Right atrium auricular region (tissue), 2 donors: ENCODE measurements at places on chromosomes 16 and 17. TPM values are rescaled to one million over a fixed set of nuclear protein-coding genes. Genes with fewer than 3 reads are reported as not detected.

Gene TMEM186
- total RNA-seq, result 7.6 TPM

Gene UTS2R
- 0.44 TPM for total RNA-seq

Gene WFDC1
- 0.59 TPM for total RNA-seq

Gene CHMP1A
- total RNA-seq, result 39.0 TPM

Gene SLFN5
- total RNA-seq, result 12.9 TPM

Gene CDRT15L2
- not detected for total RNA-seq

DNA sequence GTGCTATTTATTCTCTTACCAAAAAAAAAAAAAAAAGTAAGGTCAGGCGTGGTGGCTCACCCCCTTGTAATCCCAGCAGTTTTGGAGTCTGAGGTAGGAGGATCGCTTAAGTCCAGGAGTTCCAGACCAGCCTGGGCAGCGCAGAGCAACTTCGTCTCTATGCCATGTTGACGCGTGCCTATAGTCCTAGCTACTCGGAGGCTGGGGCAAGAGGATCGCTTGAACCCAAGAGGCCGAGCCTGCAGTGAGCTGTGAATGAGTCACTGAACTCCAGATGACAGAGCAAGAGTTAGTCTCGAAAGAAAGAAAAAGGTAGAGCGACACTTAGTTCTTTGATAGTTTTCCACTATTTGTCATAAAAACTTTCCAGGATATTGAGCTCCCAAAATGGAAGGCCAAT lies 1.4 kb upstream of the TENT4B start:
- DNase-seq, result no peak

- DNase-seq, result no peak
Measured at GRCh38 chr17:19652595-19652994, 4.0 kb downstream of the ALDH3A2 start.

GRCh38 chr16:17238285-17239028 lies 232.3 kb downstream of the XYLT1 start:
- DNase-seq, result no peak

DNA sequence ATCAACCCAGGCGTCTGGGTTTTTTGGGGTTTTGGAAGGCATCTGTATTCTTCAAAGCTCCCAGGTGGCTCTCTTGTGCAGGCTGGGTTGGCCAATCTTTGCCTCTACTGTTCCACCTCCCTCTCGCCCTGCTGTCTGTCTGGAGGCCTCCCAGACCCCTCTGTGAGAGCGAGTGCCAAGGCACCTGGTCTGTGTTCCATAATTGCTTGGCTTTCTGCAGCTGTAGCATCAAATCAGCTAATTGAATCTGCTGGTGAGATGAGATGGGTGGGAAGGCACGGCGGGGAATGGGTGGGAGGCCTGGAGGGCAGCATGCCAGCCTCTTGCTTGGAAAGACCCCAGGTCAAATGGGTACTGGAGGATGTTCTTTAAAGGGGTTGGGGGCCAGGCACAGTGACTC lies 52.5 kb upstream of the CLEC19A start:
- DNase-seq, result no peak

DNA sequence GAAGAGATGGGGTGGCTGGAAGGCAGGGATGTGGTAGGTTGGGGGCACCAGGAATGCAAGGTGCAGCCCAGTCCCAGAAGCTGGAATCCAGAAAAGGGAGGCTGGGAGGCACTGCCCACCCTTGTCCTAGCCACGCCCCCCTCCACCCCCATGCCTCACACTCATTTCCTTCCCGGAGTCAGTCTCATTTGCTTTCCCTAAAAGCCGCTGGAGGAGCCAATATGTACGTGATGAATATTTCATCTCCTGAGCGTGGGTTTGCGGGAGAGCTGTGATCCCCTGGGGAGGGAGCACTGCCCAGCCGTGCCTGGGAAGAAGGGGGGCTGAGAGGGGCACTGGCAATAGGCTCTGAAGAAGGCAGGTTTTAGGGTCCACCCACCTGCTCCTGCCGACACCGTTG lies 124.5 kb upstream of the LHX1 start:
- DNase-seq, result no peak

DNA sequence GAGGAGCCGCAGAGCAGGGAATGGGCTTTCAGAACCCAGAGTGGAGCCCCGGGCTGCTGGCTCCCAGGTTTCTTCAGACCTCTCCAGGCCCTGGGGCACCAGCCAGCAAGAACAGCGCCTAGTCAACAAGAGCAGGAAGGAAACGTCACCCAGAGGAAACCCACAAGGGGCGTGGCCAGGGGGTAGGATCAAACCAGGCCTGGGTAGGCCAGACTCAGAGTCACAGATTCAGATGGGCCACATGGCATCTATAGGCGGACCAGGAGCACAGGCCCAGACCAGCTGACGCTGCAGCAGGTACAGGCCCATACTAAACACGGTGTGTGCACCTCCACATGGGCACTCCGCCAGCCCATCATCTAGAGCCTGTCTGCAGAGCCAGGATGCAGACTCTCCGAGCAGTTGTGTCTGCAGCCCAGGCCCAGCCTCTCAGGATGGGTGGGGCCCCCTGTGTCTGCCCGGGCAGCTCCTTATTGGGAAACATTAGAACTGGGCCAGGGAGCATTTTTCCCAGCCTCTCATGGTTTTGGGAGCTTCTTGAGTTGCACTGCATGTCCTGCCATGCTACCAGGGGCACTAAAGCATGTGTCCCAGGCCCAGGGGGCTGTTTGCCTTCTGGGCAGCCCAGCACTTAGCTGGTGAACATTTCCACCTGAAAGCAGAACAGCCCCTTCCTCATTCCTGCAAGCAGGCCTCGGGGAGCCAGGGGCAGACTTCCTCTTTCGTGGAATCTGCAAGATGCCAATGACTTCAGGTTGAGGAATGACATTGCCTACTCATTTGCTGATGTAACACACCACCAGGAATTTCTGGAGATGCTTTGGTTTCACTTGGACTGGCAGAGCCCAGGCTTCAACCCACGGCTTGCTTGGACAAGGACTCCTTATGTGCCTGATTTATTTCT lies at the start of gene NLRP1:
TSS of gene NLRP1 (minus strand) at position 127 of the 904 bp plus-strand sequence. CDS start 552 bp downstream, outside the sequence.
- DNase-seq, result peak; percentile 97

GRCh38 chr17:41284546-41284945 lies 9.0 kb downstream of the KRTAP9-7 start:
- DNase-seq, result no peak

DNA sequence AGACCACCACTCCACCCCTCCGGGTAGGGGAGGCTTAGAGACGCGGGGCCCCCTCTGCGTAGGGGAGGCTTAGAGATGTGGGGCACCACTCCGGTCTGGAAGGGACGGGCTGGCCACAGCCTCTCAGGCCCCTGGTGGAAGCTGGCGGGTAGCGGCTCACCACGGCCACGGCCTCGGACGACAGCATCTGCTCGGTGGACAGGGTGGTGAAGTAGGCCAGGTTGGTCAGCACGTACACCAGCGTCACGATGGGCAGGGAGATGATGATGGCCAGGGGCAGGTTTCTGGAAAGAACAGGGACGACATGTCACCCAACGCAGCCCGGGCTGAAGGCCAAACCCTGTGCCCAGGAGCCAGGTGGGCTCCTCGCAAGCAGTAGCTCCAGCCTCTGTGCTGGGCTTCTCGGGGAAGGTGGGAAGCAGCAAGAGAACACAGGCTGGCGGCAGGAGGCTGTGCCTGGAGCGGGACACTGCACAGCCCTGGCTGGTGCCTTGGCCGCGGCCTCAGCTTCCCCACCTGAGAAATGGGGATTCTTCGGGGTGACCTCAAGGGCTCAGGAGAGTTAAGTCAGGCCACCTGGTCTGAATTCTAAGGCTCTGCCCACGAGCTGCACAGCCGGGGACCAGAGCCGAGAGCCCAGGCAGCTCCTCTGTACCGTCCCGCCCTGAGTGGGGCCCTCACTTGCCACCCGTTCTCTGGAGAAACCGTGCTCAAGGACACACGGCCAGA lies 29.6 kb downstream of the SLC7A5 start:
- DNase-seq, result no peak

DNA sequence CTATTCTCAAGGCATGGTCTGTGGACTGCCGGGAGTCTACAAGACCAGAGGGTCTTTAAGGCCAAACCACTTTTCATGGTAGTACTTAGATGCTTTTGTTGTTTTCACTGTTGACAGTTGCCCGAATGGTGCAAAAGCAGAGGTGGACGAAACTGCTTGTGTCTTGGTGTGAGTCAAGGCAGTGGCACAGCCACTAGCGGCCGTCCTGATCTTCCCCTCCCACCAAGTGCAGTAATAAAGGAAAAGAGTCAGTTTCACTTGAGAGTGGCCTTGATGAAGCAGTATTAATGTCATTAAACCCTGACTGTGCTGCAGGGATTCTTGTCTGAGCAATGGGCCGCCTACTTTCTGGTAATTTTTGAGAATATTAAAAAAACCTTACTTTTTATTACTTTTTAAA lies 109.1 kb downstream of the PRKCA start:
- DNase-seq, result no peak

DNA sequence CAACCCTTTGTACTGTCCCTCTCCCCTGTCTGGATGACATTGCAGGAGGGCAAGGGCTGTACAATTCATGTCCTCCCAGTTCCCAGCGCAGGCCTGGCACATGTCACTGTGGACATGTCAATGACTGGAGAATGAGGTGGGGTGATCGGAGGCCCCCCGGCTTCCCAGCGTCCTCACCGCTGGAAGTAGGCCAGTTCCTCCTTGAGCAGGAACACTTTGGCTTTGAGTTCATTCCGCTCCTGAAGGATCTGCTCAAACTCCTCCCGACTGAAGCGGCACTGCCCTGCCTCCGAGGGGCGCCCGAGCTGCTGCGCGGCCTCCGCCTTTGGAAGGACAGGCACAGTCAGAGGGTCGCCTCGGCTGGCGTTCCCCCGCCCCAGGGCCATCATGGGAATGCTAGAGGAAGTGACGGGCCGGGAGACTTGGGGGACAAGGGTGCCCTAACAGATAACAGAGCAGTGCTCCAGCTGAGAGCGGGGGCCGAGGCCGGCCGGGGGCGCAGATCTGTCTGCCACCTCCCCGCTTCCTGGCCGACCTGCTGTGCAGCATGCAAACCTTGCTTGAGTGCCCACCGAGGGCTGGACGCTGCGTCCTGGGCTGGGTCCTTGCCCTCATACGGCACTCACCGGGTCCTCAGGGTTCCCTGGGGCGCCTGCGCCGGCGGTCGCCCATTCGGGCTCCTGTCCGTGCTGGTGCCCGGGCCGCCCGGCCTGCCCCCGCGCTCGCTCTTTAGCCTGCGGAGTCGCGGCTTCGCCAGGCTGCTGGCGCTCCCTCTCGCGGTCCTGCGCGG lies 1.3 kb downstream of the RILP start:
- DNase-seq, result peak; percentile 60
